ENCODE measurements at places on chromosomes 7 and 10.

DNA sequence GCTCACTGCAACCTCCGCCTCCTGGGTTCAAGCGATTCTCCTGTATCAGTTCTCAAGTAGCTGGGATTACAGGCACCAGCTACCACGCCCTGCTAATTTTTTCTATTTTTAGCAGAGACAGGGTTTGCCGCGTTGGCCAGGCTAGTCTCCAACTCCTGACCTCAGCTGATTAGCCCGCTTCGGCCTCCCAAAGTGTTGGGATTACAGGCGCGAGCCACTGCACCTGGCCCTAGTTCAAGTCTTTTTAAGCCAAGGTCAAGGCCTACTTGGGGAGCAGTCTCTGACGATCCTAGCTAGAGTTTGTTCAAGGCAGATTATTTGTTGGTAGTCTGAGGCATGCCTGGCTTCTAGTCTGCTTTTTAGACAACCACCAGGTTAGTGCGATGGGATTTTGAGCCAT is 709.5 kb upstream of the COBL start:
- DNase-seq, result no peak

- DNase-seq, result no peak
These were observed 901 bp upstream of the CCNY start for GRCh38 chr10:35335133-35336083.

DNA sequence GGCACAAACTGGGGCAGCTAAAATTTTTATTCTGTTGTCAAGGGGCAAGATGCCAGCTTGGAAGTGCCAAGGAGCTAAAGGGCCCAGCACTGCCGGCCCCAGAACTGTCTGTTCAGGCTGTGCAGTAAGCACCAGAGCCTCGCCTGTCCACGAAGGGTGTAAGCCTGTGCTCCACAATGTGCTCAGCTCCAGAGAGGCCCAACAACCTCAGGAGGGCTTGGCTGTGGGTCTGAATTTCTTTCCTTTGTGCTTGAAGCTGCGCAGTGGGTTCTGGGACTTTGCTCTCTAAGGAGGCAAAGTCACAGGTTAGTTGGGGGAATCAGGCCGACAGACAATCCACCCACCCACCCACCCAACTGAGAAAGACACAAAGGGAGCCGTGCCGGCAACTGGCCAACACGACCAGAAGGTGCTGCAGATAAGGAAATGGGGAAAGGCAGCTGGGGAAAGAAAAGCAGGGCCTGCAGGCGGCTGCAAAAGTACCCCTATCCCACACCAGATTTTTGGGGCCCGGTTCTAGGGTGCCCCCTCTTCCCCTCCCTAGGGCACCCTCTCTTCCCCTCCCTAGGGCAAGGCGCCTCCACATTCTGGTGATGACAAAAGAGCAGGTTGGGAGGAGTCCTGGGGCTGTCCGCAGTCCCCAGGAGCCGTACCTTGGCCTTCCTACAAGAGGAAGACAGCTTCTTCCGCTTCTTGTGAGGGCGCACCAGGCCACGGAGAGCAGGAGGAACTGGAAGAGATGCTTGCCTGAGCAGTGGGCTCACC is 7.7 kb downstream of the DDX56 start:
- no peak for DNase-seq

GRCh38 chr7:112202816-112203215 is 3.4 kb downstream of the DOCK4 start:
- DNase-seq, result no peak

DNA sequence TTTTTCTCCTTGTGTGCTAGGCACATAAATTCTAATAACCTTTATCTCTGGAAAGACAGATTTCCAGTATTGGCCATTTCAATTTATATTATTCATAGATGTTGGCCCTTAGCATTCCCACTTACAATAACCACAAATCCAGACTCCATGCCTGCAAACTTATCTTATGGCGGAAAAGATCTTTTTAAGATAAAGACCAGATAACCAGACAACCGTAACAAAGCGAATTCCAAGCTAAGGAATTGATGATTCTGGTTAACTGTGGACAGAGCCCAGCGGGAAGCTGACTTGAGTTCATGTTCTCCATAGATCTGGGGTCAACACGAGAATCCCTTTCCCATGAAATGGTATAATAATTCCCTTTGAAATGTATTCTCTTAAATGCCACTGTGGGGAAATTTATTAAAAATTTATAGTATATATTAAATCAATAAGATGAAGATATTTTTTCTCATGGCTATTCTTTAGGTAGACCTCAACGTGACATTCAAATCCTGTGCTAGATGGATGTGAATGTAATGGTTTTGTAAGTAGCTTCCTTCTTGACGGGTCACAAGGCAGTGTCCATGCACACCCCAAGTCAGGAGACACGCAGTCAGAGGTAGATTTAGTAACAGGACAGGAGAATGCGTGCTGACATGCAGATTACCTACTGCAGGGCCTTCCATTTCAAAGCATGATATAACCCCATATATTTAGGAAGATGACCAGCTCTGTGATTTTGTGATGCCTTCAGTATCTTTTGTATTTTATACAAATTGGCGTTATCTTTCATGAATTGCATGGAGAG is 37.7 kb upstream of the KLF6 start:
- DNase-seq, result no peak

GRCh38 chr10:24762966-24763623 is 39.4 kb upstream of the ARHGAP21 start:
- no peak for DNase-seq

- DNase-seq, result no peak
These were observed 27.5 kb downstream of the INPP5F start for GRCh38 chr10:119753309-119753708.

DNA sequence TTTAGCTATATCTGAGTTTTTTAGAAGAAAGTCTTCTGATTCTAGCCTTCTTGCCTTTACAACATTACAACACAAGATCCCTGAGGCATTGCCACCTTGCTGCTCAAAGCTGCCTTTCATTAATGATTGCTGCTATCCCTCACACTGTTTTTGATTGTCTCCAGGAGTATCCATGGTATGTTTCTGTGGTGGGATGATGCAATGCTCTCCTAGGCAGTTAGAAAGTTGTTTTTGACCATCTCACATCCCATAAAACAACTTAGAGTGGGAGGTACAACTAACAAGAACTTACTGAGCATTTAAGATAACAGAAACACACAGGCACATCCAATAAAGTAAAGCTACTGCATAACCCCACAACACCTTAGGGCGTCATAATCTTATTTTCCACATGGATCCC is 1156.0 kb upstream of the LRRTM3 start:
- DNase-seq, result no peak
